ENCODE measurements at places on chromosomes 1 and 21.

DNA sequence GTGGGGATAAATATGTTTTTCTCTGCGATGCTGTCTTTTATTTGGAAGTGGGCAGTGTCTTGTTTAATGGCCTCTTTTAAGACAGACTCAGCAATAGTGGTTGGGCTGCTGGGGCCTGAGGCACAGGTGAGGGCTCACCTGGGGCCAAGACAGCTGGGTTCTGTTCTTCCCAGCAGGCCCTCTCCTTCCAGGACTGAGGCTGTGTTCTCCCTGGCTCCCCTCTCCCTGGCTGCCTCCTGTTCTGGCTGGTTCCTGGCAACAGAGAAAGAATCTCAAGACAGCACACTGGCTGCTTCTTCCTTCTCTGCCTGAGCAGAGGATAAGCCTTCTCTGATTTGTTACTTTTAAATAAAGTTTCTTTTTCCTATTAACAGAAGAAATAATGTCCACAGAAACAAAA is 7.4 kb upstream of the GRHL3 start:
- no peak for DNase-seq

DNA sequence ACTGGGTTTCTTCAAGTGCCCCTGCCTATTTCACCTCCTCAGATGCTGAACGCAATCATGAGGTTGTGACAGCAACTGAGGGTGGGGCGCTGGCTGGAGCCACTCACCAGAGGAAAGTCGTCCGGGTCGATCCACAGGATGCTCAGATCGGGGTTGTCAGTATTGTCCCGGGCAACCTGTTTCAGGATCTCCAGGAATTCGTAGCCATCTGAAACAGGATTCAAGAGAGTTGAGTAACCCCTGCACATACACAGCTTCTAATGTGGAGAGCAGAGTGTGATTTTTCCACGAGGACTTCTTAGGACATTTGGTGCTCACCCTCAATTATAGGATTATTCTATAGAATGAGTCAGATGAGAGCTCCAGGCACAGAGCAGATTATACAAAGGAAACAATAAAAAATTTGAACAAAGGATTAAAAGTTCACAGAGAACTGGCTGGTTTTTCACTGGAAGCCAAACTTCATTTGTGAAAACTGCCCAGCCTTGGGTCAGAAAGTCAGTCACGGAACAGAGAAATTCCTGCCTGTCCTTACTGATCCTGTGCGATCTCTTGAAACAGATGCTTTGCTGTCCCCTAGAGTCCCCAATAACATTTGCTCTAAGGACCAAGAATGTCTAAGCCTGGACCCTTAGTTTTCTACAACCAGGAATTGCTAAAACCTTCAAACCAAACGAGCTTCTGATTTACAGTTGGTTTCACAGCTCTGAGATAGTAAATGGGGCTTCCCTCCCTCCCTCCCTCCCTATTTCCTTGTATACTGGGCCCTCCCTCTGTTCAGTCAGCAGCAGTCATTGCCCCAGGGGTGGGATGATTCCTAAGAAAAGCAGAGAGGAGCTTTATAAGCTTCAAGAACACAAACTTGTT is 63.2 kb downstream of the CASQ2 start:
- no peak for DNase-seq

- DNase-seq, result no peak
Measured at GRCh38 chr1:240823357-240823756, 211.4 kb upstream of the GREM2 start.

GRCh38 chr21:32372755-32373154 is 20.1 kb downstream of the URB1 start:
- no peak for DNase-seq

GRCh38 chr21:18548249-18548648 is 144.7 kb upstream of the TMPRSS15 start:
- no peak for DNase-seq

DNA sequence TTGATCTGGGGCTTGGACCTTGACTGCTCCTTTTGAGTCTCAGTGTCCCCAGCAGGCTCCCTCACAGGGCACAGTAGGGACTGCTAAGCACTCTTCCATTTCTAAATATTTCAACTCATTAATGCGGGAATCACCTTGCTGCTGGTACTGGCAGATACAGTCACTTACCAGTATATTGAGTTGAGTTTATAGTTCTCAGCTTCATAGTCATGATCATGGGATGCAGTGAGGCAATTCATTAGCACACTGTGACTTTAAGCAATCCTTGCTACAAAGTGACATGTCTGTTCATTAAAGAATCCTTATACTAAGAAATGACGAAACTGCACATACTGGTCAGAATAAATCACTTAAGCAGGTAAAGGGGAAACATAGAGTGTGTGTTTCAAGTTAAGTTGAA is 240.8 kb downstream of the SPATA17 start:
- DNase-seq, result no peak

DNA sequence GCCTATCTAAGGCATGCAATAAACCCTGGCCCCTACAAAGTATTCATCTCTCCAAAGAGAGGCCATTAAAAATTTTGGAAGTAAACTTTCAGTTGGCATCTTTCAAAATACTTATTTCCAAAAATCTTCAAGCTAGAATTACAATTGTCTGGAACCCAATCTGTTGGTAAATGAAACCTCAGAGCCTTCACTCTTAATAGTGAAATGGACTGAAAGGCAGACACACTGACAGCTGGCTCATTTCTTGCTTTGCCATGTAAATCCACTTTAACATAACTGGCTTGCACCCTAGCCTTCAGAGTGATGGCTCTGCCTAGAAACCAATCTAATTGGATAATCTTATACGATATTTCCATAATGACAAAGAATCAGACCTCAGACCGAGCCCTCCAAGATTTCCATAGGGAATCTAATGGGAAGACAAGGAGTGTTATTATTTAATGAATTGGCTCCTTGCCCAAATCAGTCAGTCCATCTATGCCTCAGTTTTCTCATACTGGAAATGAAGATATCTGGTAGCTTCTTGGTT is 9.2 kb upstream of the PALMD start:
- DNase-seq, result no peak

DNA sequence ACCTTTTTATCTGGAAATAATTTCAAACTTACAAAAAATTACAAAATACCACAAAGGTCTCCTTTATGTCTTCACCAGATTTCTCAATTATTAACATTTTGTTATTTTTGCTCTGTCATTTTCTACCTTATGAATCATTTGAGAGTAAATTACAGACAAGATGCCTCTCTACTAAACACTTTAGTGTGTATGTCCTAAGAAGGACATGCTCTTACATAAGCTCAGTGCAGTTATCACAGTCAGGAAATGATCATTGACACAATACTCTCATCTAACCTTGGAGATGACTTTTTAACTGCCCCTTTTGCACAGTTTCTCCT is 378.9 kb upstream of the RUNX1 start:
- DNase-seq, result no peak

DNA sequence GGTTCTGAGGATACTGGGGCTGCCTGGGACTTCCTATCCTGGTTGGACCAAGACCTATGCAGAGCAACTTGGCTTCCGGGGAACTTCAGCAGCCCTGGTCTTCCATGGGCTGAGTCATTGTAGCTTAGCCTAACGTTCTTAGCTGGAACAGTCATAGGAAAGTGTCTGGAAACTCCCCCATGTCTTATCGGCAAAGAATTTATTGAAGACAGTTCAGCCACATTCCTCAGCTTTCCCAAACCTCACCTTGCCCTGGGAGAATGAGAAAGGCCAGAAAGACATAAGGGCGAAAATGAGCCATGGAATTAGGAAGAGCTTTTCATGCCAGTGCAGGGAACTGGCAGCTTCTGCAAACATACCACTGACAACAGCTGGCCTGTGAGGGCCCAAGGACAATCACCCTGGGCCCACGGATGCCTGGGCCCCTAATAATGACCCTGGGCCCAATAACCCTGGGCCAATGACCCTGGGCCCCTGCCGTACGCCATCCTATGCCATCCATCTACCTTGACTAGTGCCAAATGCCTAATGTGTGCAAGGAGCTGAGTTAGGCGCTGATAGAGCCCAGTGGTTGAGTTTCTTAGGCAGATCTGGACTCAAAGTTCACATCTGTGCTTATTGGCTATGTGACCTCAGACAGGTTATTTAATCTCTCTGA is 114.4 kb upstream of the GADD45A start:
- DNase-seq, result no peak
